Renal pelvis (tissue), 12 donors: ENCODE measurements at places on chromosomes 1 and 21.
A peak's percentile ranks its signal among the peaks of the same experiment; 100 is the strongest.

GRCh38 chr1:147547065-147547464 lies 5.8 kb downstream of the BCL9 start:
- DNase-seq = no peak

GRCh38 chr1:244789276-244789580 lies 46.2 kb upstream of the COX20 start:
- no peak for DNase-seq

- no peak for DNase-seq
Observed at GRCh38 chr1:6049419-6049818, 3.7 kb downstream of the KCNAB2 start.

- peak; percentile 90 for DNase-seq
Observed at GRCh38 chr1:66271216-66271903, 262.6 kb upstream of the SGIP1 start.

DNA sequence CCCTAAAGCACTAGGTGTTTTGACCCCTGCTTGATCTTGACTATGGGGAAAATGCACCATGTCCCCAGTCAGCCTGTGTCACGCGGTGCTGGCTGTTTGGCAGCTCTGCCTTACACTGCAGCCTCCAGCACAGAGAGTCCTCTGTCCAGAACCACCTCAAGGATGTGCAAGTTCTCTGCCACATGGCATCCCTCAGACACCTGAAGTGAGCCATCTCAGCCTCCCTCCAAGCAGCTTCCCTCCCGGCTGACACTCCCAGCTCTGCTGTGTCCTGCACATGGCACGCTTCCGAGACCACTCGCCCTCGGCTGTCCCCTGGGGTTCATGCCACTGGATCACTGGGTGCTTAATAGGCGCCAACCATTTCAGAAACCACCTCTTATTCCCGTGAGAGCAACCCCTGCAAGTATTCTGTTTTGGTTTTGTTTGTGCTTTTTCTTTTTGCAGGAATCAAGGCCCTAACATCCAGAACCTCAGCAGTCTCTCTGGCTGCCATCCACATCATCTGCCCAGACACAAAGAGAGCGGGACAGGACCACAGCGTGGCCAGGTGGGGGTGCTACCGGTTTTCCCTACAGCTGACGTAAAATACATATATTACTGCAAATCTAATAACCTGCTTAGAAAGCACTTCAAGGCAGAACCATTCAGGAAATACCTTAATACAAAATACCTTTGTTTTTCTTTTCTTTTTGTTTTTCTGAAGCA lies 45.7 kb downstream of the CAPZB start:
- no peak for DNase-seq

DNA sequence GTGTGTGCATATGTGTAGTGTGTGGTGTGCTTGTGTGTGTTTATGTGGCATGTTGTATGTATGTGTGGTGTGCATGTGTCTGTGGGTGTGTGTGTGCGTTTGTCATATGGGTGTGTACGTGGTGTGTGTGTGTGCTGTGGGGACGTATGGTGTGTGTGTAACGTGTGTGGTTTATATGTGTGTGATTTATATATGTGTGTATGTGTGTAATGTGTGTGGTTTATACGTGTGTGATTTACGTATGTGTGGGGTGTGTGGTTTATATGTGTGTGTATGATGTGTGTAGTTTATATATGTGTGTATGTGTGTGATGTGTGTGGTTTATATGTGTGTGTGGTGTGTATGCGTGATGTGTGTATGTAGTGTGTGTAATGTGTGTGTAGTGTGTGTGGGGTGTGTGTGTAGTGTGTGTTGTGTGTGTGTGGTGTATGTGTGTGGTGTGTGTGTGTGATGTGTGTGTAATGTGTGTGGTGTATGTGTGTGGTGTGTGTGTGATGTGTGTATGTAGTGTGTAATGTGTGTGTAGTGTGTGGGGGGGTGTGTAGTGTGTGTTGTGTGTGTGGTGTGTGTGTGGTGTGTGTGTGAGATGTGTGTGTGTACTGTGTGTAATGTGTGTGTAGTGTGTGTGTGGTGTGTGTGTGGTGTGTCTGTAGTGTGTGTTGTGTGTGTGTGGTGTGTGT lies 32.3 kb upstream of the ADARB1 start:
- DNase-seq = no peak

- no peak for DNase-seq
Observed at GRCh38 chr1:25140073-25140797, 92.1 kb downstream of the SYF2 start.

GRCh38 chr1:183876309-183876708 lies 71.4 kb downstream of the RGL1 start:
- no peak for DNase-seq

GRCh38 chr1:74681001-74681400 lies 7.4 kb upstream of the ERICH3 start:
- no peak for DNase-seq

DNA sequence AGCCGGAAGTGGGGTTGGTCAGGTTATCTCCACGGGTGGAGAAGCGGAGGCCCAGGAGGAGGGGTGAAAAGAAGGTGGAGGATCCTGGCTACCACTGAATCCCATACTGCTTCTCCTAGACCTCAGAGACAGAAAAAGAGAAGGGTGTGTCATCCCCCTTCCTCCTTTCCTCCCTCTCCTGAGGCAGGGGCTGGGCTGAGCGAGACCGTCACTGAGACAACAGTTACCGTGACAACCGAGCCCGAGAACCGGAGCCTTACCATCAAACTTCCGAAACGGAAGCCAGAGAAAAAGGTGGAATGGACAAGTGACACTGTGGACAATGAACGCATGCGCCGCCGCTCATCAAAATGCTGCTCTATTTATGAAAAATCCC lies 42.1 kb upstream of the NBPF3 start:
- no peak for DNase-seq

DNA sequence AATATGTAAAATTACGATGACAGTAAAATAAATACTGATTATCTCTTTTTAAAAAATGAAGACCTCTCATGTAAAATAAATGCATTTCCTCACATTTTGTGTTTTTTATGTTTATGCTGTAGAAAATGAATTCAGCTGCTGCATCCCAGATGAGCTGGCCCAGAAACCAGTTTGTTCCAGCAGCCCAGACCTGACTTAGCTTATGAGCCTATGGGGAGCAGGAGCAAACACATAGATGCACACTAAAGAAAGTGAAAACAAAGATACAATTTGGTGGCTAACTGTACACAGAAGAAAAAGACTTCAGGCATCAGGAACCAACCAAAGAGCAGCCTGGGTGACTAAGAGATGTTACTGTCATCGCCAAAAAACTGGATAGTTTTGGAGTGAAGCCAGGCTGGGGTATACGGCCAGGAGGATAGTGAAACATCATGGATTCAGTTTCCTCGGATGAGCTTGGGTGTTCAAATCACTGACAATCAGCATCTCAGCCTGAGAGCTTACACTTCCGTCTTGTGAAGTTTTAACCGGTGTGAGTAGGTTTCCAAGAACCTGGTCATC lies 113.9 kb upstream of the BACE2 start:
- no peak for DNase-seq

DNA sequence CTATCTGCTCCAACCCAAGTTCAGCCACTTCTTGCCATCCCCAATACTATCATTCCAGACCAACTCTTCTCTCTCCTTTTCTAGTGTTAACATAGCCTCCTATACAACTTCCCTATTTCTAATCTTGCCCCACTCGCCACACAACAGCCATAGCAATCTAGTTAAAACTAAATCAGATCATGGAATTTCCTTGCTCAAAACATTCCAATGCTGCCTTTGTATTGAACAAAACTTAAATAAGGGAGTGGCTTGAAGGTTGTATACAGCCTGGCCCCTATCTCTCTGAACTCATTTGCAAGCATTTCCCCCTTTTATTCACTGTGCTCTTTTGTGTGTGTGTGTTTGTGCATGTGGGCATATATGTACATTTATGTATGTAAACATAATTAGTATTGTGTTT lies 118.1 kb upstream of the SGIP1 start:
- no peak for DNase-seq

DNA sequence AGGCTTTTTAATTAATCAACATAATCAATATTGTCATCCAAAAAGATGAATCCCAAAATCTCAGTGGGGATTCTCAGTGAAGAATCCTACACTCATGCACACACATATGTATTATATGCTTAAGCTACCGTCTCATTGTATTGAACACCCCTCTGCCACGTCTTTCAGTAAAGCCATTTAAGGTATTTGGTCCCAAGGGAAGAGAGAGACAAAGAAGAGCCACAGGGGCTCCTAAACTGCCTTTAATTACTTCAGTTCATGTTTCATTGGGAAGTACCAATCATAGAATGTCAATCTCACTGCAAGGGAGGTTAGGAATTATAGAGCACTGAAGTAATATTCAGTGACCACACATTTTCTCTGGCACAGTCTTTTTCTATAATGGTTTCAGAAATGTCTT lies 388.6 kb upstream of the NEGR1 start:
- no peak for DNase-seq

DNA sequence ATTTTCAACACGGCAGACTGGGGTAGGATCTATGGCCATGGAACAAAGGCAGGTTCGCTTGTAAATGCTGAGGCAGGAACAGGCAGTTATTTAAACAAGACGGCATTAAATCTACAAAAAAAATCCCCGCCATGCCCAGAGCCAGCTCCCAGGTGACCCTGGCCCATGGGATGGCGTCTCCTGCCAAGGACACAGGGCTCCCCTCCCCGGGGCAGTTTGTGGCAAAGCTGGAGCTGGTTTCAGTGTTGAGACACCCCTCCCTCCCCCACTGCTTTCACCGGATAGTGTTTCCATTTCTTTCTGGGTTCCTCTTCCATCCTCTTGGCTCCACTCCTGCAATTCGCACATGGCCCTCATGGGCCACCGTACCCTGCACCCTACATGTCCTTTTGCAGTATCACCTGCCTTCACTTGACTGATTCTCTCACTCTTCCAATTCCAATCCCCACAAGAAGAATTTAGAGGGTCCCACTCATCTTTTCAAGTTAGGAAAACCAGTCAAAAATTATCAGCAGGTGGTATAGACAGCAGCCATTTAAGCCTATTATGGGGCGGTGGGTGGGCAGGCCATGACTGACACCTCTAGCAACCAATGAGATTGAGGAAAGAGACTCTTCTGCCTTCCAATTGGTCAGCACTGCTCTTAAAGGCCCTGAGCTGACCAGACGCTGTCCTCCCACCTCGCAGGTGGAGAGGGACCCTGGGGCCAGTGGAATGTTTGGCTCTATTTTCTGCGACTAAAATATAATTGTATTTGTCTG lies 52.0 kb downstream of the OLIG1 start:
- DNase-seq = no peak

DNA sequence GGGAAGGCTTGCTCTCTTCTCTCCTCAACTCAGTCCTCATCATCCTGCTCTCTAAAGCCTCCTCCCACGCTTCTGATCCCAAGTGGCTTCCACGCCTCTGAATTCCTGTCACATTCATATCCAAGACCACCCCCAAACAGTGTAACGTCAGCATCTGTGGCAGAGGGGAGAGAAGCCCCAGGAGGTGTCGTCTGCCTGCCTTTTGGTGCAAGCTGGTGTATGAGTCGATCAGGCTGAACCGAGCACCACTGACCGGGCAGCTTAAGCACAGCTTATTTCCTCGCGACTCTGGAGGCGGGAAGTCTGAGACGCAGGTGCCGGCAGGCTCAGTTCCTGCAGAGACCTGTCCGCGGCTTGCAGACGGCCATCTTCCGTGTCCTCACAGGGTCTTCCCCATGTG lies 123.8 kb upstream of the RAB4A start:
- no peak for DNase-seq
